Cerebellar cortex (tissue), 1 donor: ENCODE measurements at places on chromosomes 13 and 19.

DNA sequence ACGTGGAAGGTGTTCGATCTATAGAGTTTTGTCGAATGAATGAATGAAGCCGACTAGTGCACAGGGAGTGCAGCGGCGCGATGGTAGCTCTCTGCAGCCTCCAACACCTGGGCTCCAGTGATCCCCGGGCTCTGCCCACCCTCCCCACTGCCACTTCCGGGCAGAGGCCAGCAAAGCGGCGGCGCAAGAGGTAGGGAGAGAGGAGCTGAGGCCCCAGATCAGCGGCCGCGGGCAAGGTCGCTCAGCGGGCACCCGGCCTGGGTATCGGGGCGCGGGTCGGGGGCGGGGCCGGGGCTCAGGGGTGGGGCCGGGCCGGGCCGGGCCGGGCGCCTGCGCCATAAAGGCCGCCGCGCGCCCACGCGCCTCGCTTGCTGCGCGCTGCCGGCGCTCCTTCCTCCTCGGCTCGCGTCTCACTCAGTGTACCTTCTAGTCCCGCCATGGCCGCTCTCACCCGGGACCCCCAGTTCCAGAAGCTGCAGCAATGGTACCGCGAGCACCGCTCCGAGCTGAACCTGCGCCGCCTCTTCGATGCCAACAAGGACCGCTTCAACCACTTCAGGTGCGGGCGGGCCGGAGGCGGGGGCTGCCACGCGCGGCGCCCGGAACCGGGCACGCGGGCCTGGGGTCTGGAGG lies at the start of gene GPI:
Gene GPI (plus strand): TSS at position 367 of the 633 bp plus-strand sequence. CDS start 71 bp downstream, at position 438.
- DNase-seq: peak; percentile 59

GRCh38 chr13:84730376-84730775 lies 848.1 kb upstream of the SLITRK1 start:
- DNase-seq: no peak

GRCh38 chr19:611481-611868 lies 21.8 kb downstream of the HCN2 start:
- DNase-seq: no peak

- no peak for DNase-seq
Observed at GRCh38 chr19:3949294-3949693, 16.4 kb downstream of the NMRK2 start.
